ENCODE measurements at places on chromosomes 12 and 14.

GRCh38 chr14:32428875-32429274 lies 99.8 kb downstream of the AKAP6 start:
- DNase-seq = no peak

GRCh38 chr12:6116471-6117021 lies 7.9 kb downstream of the VWF start:
- DNase-seq = no peak

DNA sequence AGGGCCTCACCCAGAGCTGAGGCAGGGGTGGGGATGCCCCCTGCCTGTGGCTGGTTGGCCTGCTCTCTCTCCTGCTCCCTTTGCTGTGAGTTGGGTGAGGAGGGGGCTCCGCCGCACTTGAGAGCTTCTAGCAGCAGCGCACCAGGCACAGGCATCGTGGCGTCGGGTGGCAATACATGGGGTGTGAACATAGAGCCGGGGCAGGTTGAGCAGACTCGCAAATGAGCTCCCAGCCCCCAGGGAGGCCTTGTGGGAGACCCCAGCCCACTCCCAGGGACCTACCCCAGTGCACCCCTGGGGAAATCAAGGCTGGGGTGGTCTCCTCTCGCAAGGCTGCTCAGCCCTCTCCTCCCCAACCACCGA lies 54.5 kb downstream of the KIF26A start:
- no peak for DNase-seq

DNA sequence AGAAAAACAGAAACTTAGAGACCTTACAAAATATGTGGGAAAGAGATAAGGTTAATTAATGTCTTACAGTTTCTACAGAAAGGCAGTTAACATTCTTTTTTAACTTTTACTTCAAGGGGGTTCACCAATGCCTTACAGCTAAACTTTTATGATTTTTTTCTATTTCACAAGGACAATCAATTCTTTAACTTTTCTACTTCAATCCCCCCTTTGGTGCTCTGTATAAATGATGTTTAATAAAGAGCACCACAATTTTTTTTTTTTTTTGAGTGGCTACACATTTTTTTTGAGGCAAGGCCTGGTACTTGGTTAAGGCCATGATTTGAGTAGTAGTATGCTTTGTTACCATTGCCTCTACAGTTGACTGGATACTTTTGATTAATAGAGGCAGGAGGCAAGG lies 279.6 kb downstream of the PRKD1 start:
- DNase-seq = no peak

DNA sequence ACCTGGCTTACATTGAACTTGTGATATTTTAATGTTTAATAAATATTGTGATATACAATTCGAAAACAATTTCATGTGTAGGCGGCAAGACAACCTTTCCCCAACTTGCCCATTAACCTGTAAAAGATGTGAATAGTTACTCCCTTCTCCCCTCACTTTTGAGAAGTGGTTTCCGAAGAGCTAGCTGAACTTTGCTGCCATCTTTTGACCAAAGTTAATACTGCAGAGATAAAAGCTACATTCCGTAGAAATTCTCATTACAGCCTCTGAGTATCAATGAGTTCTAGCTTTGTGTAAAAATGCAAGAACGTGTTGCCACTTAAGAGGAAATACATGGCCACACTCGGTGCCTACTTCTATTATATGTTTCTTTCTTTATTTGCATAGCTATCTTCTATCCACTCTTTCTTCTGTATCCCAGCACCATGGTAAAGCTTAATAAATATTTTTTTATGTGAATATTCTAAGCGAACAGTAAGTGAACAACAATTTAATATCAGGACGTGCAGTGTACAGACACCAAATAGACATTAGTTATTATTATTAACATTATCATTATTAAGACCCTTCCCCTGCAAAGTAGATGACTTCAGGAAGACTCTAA lies 105.1 kb upstream of the TMEM260 start:
- DNase-seq = no peak

- no peak for DNase-seq
Observed at GRCh38 chr12:16198884-16199283, 78.6 kb downstream of the SLC15A5 start.

- no peak for DNase-seq
Observed at GRCh38 chr12:95766356-95767019, 24.1 kb downstream of the NTN4 start.

DNA sequence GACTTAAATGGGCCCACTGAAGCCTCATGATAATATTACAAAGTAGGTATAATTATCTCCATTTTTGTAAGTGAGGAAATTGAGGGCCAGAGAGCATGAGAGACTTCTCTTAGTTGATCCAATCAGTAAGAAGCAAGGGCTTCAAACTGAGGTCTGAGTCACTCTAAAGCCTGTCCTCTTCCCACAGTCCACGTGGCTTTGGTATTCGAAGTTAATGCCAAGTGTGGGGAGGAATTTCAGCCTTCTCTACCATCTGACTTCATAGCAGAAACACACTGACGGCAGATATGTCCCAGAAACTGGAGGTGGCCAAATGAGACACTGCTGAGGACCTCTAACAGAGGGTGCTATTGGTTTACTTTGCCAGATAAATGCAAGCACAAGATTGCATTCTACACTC lies 114.4 kb upstream of the OVCH1 start:
- no peak for DNase-seq

DNA sequence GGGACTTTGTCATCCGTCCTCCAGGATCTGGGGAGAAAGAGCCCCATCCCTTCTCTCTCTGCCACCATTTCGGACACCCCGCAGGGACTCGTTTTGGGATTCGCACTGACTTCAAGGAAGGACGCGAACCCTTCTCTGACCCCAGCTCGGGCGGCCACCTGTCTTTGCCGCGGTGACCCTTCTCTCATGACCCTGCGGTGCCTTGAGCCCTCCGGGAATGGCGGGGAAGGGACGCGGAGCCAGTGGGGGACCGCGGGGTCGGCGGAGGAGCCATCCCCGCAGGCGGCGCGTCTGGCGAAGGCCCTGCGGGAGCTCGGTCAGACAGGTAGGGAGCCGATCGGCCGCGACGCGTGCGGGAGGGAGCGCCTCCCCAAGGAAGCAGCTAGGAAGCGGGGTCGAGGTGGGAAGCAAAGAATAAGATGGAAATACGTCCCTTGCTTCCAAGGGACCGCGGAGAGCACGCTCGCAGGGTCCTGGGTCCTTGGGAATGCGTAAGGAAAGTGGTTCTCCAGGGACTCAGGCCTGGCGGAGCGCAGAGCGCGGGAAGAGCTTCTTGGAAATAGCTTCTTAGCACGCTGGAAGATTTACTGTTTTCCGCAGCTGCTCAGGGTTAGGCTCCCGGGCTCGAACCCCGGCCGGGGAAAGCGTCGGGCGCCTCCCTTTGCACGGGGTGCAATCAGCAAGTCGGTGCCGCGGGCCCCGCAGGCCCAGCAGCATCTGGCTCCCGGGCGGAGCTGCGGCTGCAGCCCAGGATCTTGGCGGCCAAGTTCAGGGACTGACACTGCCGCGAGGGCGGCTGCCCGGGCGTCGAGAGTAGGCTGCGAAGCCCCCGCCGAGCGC lies 457 bp downstream of the SOCS2 start:
- peak; percentile 27 for DNase-seq

DNA sequence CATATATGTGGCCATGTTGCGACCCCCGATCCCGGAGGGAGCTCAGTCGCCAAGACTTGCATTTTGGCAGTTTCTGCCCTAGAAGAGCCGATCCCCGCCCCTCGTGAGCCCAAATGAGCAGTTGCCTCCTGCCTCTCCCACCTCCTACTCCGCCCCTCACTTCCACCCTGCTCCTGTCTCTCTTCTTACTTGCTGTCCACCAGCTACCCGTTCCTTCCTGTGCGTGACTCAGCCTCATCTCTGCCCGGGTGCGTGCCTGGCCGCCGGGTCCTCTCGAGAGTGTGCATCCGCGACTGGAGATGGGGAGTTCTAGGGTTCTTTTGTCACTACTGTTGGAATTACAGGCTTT lies 585 bp downstream of the GPATCH2L start:
- DNase-seq = peak; percentile 69

DNA sequence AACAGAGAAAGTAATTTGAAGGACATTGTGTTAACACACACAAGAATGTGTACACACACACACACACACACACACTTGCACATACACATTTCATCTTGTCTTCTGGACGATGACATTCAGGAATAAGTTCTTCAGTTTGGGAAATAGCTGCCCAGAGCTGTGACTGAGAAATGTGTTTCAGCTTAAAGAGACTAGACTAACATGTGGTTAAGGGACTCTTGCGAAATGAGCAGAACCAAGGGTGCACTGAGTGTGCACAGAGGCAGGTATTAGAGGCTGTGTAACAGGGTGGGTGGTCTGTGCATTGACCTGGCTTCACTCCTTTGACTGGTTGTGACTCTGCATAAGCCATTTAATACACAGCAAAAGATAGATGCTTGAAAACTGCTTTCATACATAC lies 29.4 kb upstream of the KCNA5 start:
- no peak for DNase-seq

DNA sequence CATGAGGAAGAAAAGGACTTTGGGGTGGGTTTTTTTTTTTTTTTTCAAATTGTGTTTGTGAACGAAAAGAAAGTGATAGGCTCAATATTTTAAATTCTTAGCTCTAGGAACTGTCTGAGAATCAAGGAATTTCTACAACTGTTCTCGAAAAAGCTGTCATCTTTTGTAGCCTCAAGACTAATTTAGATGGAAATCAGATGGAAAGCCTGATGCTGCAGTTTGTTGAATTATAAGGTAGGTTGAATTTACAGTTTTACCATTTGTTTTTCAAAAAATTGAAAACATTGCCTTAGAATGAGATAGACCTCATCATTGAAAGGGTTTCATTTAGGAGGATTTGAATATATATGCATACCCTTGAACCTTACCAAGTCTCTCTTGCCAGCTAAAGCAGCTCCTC lies 109.3 kb upstream of the TRHDE start:
- DNase-seq = no peak

GRCh38 chr14:95725685-95726336 lies 11.9 kb upstream of the TCL1A start:
- no peak for DNase-seq

- no peak for DNase-seq
Observed at GRCh38 chr12:53174881-53175491, 5.5 kb upstream of the ZNF740 start.

- no peak for DNase-seq
Observed at GRCh38 chr14:22846811-22847307, 10.5 kb downstream of the MMP14 start.
